ENCODE measurements at places on chromosomes 4 and X.

DNA sequence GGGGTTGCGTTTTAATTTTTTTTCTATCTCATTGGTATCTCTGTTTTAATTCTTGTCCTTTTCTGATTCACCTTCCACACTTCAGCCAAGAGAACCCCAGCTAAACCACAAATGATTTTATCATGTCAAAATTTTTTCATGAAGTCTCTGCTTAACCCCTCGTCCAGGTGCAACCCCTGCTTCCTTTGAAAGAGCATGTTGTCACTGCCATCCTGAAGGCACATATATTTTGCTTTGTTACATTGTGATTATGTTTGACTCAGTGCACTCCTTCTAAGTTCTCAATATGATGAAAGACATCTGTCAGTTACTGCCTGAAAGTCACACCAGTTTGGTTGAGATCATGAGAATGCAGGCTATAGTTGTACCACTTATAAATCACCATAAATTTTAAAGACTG, 99.9 kb upstream of the FMR1 start:
- no peak for DNase-seq

DNA sequence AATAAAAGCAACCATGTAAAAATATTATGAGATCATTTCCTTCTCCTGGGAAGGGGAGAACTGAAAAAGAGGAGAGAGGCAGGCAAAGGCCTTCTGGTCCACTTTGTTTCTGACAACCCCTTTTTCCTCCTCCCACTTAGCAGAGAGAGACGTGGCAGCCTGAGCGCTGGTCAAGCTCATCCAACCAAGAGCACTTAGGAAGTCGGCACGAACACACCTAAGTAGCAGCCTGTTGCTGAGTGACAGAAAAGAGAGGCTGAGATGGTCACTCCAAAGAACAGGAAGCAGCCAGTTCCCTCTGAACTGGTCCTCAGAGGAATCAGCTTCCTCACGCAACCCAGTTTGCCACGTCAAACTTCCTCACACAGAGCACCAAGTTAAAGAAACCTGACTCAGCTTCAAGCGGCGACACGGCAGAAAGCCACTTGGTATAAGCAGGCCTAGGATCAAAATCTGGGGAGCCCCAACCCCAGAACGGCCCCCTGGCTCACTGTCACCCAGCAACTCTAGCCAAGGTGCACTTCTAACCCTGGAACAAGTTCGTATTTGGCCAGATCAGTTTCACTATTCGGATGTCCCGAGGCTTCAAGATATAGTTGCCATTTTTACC, 861 bp downstream of the SEC24D start:
- DNase-seq: peak; percentile 14

DNA sequence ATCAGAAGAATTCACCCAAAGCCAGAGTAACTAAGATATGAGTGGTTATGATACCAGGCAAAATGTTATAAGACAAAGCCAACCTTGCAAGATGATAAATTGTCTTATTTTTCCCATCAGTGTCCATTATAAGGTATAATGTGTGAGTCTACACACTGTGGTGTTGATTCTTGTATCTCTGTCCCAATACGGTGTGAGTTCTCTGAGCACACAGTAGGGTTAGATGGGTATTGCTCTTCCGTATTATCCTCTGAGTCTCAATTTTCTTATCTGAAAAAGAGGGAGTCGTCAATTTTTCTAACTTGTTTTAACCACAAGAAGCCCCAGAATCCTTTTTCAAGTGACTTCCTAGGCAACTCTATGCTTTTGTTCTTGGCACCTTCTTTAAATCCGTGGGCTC, 69.9 kb downstream of the HMGB2 start:
- no peak for DNase-seq

- DNase-seq: no peak
These were observed 240.4 kb upstream of the ZCCHC13 start for GRCh38 chrX:74063426-74064155.

- DNase-seq: no peak
These were observed 38.6 kb downstream of the ANK2 start for GRCh38 chr4:113088050-113088449.

- no peak for DNase-seq
These were observed 77.2 kb upstream of the SPIN4 start for GRCh38 chrX:63428348-63428747.

DNA sequence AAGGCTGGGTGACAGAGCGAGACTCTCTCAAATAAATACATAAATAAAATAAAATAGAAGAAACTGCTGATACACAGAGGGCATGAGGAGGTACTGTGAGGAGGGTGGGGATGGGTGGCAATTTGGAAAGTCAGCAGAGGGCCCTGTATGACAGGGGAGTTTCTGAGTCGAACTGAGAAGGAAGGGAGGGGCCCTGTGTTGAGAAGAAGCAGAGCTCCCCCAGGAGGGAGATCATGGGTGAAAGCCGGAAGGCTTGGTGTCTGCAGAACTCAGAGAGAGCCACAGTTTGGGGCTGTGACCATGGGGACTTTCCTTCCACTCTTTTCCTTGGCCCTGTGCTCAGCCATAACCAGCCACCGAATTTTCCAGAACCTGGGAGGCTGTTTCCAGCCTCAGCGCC, 24.8 kb upstream of the AFAP1 start:
- no peak for DNase-seq

- no peak for DNase-seq
These were observed 82.4 kb downstream of the MTNR1A start for GRCh38 chr4:186472948-186473347.

DNA sequence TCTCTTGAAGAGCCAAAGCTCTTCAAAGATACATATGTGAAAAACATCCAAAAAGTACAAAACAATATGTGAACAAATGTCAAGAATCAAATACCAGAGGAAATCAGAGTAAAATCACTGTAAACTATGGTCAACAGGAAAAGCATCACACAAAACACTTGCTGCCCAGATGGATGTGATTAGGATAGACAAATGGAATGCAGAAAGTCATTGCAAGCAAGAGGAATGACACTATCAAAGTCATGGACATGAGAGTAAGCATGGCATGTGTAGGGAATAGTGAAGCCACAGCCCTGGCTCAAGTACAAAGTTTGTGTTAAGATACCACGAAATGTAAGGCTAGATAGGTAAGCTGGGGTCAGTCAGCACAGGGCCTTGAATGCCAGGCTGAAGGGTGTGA, 37.7 kb downstream of the CLDN2 start:
- DNase-seq: no peak

DNA sequence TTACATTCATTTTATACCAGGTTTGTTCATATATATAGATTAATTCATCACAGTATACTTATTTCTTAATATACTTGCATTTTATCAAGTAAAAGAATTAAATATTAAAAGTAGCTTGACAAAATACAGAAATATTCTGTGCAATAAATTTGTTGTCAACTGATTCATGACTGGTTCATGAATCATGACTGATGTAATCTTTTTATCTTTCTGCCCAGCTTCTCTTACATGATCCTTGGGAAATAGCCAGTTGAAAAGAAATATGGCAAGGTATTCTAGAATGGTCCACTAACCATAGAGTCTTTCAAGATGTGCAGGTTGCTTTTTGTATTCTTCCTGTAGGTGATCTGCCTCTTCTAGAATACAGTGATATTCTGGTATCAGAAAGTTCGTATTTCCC, 4.2 kb upstream of the CCNA2 start:
- DNase-seq: no peak

DNA sequence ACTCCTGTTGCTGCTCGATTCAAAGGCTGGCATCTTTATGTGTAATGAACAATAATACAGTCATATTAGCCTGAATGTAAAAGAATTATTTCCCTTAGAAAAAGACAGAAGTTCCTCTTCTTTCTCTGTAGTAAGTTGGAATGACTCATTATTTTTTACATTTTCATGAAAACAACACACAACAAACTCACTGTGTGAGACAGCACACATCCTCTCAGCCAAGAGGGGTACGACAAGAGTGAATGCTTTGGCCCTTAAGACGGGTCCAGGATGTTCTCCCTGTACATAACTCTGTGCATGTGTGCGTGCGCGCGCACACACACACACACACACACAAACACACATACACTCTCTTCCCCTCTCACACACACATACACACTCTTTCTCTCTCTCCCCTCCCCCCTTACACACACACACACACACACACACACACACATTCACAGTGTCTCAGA, 72.8 kb downstream of the MANBA start:
- DNase-seq: no peak

DNA sequence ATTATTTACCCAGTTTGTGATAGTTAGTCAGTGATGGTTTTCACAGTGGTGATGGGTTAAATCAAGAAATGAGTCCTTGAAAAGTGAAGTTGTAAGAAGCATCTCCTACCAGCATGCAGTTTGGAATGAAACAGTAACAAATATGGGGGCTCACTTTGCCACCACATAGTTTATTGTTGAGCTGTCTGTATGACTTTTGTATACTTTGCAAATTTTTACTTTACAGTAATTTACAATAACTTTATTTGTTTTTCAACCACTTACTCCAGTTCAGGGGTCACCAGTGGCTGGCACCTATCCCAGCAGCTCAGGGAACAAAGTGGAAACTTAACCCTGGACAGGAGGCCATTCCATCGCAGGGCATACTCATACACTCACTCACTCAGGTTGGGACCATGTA, 64.5 kb upstream of the ANKRD50 start:
- DNase-seq: no peak

GRCh38 chr4:8004066-8004465, 64.4 kb upstream of the AFAP1 start:
- DNase-seq: no peak
